Activated CD8-positive, alpha-beta T cell treated with anti-CD3 and anti-CD28 coated beads, Interleukin-2, amount 10 ng/mL, durations not matched to agents 7 days and 5 days (primary cell): ENCODE measurements at places on chromosomes 2 and 18.

GRCh38 chr2:102615620-102616436, 3.5 kb upstream of the SLC9A2 start:
- peak; percentile 64 for DNase-seq

GRCh38 chr18:77470569-77471413, 221.1 kb downstream of the GALR1 start:
- no peak for DNase-seq

GRCh38 chr2:29575370-29575890, 346.0 kb downstream of the ALK start:
- no peak for DNase-seq

- peak; percentile 53 for DNase-seq
These were observed 1.1 kb downstream of the AFTPH start for GRCh38 chr2:64525317-64525613.

DNA sequence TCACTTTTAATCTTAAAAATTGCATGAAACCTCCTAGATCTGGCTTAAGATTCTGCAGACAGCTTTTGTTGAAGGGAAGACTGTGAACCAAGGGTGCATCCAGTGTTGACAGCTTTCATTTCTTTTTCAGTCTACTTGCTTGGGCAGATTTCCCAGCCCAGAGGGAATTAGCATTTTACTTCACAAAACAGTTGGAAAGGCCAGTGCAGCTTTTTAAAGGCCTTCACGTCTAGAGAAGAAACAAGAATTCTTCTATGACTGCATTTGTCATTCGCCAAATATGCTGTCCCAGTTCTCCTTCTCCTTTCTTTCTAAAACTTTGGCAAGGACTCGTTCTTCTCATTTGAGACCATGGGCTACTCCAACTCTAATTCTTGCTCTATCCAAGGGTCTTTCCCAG, 17.4 kb downstream of the NTSR2 start:
- no peak for DNase-seq

- DNase-seq = no peak
These were observed 539.0 kb downstream of the ARHGAP15 start for GRCh38 chr2:143668234-143668633.

GRCh38 chr2:23209059-23209458, 175.9 kb upstream of the KLHL29 start:
- DNase-seq = no peak

DNA sequence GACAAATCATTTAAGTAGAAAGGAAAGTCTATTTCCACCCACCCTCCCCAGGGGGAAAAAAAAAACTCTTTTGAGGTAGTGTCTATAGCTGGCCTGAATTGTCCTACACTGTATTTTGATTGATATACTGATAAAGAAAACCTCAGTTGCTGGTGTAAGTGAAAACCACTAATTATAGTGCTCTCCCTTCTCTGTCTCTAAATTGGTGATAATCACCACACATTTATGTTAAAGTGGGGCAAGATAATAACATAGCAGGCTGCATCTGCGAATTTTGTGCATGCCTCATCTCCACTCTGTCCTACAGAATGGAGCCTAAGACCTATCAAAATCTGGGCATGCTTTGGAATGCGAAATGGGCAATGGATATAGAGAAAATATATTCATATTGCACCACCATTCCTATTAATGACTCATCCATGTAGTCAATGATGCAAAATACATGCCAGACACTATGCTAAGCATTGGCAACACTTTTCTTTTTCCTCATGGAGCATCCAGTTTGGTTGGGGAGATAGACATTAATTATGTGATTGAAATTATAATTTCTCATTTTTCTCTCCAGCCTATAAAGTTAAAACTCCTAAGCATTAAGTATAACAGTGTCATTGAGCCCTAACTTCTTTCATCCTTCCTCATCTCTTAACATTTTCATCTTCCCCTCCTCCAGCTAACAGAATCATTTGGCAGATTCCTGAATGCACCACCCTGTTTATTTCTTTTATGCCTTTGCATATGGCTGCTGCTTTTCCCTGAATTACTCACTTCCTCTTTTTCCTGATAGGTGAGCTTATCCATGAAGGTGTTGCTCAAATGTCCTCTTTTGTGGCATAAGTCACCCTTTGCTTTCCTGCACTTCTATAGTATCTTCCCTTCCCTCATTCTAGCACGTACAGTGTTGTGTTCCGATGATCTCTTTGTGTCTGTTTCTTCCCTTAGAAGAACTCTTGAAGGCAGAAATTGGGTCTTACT, 58.2 kb downstream of the SLC9A2 start:
- no peak for DNase-seq

- no peak for DNase-seq
These were observed 12.0 kb downstream of the GLI2 start for GRCh38 chr2:120747706-120748105.

DNA sequence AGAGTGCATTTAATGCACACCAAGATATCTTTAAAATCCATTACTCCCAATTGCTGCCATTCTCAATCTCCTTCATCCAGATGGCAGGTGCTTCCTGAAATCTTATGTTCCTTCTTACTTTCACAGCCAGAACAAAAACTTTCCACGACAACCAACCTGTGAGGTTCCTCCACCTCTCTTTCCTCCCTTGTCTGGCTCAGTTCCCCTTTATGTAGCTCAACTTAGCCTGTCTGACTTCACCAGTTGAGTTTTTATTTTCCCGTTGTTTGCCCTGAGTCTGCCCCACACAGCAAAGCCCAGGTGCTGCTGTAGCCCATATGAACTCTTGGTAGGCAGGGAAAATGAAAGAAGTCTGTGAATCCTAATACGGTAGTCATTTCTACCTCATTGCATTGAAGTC, 112.5 kb downstream of the MREG start:
- no peak for DNase-seq

DNA sequence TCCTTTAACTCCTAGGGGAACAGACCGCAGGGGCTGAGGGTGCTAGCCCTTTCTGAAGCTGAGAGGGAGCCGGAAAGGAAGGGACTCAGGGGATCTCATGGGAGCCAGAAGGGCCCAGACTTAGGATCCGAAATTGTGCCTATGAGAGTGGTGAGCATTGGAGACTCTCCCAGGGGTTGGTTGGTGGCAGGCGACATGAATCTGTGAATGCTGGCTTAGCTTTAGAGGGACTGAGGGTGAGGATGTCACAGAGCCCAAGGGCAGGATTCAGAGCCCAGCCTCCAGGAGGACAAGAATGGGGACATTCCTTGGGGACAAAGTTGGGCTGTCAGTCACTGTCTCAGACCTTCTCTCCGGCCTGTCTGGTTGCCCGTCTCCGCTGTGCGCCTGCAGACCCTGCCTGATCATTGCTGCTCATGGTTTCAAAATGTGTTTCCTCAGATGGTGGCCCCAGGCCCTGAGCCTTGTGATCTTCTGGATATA, 17.5 kb downstream of the GNLY start:
- no peak for DNase-seq

- DNase-seq = no peak
These were observed 149.9 kb downstream of the TAF4B start for GRCh38 chr18:26376105-26376504.

- no peak for DNase-seq
These were observed 323.0 kb upstream of the NT5C1B start for GRCh38 chr2:18912225-18912888.

DNA sequence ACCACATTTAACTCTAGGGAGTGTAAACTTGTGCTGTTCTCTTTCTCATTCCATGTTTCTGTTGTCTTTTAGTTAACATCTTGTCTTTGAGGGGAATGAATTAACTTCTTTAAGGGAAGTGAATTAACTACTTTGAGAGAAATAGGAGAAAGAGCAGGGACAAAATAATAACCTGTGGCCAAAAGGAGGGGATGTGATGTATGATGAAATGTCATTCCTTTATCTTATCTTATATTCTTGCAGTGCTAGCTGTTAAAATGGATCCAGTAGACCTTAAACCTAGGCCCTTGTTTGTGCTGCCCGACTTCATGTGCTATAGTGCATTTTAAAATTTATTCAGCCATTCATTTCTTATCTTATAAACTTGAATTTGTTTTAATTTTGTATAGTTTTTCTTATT, 18.4 kb downstream of the ABI2 start:
- no peak for DNase-seq

- DNase-seq = no peak
These were observed 287.2 kb downstream of the IKZF2 start for GRCh38 chr2:212864186-212864585.

- no peak for DNase-seq
These were observed 64.0 kb downstream of the LPIN1 start for GRCh38 chr2:11810237-11810977.

DNA sequence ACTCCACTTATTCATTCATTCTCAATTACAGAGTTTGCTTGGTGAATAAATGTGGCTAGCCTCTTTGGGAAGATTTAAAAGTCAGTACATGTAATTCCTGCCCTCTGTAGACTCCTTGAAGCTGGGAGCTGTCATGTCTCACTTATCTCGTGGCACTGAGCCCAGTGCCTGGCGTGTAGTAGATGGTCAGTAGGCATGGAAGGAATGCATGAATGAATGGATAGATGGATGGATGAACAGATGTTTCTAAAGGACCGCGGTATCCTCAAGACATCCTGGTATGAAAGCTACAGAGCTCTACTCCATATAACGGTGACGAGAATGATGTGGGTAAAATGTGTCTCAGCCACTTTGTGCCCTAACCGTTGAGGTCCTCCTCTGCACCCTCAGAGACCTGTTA, 83.0 kb downstream of the MARCO start:
- no peak for DNase-seq

DNA sequence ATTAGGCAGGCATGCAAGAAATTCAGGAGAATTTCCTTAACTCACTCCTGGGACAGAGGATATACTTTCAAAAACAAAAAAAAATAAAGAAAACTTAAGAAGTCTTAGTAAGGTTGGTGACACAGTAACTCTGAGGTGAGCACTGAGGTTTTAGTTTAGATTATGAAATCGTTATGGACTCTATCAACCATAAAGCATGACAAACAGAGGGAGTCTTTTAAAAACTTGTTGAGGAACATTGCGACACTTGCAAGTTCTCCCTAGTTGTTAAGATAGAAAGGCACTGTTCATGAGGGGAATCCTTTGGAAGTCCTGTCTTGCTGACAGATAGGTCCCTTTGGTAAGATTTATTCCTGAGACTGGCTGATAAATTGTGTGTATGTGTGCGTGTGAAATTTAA, 194.3 kb upstream of the ERBB4 start:
- no peak for DNase-seq

DNA sequence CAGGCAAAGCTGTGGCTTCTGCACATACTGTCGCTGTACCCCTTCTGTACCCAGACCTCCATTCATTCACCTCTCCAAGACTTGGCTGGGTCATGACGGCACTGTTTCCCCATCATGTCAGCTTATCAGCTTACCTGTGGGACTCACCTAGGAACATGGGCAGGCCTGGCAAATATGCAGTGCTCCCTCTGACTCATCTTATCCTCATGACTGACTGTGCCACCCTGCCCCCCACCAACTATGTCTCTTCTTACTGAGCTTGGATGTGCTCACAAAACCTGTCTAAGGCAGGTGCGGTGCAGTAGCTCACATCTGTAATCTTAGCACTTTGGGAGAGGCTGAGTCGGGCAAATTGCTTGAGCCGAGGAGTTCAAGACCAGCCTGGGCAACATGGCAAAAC, 152.4 kb downstream of the MGAT5 start:
- no peak for DNase-seq

DNA sequence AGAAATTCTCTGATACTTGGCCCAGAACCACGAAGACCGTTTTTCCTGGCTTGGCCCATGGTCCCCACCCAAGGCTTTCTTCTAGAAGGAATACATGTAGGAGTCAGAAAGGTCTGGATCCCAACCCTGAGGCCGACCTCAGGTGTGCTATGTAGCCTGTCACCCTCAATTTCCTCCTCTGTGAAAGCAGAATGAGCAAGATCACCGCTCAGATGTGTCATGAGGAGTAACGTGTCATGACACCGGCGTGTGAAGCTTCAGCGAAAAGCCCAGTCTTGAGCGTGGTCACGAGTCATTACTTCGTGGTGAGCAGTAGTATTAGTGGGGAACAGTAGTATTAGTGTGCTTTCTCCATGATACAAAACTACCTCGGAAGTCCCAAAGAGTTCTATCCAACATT, 103.4 kb downstream of the ALPK2 start:
- DNase-seq = no peak

- DNase-seq = no peak
These were observed 23.5 kb upstream of the L3MBTL4 start for GRCh38 chr18:6437937-6438818.

DNA sequence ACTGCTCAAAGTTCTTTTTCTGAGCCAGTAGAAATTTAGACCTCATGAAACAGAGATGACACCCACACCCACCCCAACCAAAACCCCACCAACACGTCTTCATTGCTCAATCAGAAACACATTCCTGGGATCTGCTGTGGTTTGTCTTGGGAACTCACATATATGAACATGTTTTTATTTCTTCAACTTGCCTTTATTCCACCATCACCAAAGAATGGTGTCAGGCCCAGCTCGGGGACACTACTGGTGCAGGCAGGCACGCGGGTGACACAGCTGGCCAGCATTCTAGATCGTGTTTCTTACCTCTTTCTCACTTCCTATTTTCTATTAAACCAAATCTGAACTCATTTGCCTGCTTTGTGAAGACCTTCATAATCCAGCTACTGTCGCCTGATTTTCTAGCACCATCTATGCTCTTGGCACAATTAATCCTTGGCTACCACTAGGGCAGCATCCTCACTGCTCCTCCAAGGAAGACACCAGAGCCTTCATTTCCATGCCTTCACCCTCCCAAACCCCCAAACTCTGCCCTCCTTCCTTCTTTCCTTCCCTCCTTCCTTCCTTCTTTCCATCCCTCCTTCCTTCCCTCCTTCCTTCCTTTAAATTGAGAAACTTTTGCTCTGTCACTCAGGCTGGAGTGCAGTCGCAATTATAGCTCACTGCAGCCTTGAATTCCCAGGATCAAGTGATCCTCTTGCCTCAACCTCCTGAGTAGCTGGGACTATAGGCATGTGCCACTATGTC, 157.1 kb downstream of the BCL2 start:
- peak; percentile 43 for DNase-seq

DNA sequence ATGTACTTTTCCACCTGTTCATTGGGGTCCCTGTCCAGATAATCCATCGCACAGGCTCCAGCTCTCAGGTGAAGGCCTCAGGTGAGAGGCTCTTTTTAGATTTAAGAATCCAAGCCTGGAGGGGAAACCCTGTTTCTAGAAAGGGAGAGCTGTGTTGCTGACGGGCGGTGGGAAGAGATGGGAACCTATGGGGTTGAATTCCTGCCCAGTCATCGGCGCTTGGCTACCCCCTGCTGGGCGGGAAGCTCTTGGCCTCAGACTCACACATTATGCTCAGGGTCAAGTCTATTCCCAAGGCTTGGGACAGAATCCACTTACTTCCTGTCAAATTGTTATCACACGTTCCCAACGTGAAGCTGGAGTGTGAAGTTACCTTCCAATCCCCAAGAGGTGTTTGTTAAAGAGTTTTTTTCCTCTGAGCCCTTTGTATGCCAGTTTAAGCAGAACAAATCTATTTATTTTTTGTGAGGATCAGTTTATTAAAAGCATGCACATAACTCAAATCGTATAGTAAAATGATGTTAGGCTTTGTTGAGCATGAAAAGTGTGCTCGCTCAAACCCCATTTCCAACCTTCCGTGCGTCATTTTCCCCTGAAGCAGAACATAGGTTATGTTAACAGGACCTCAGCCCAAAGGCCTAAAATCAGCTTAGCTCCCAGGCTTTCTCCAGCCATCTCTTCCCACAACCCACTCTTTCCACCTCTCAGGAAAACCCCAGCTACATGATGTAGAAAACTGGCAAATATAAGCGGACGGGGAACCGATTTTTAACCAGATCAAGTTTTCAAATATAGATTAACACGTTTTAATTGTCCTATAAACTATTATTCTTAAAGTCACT, 181.7 kb upstream of the ETAA1 start:
- no peak for DNase-seq
